Left renal cortex interstitium (tissue), 4 donors: ENCODE measurements at places on chromosomes 3 and 15. TPM values are rescaled to one million over a fixed set of nuclear protein-coding genes. Genes with fewer than 3 reads are reported as not detected.

The GPR15 gene
- not detected for polyA plus RNA-seq

The ZNF385D gene
- 9.1 TPM for polyA plus RNA-seq

The UBL7 gene
- 83.3 TPM for polyA plus RNA-seq

GRCh38 chr15:42711746-42712145 lies 25.2 kb downstream of the CDAN1 start:
- no peak for DNase-seq

- DNase-seq = no peak
These were observed 8.7 kb upstream of the GPD1L start for GRCh38 chr3:32097768-32098167.

The MOBP gene
- 0.96 TPM for polyA plus RNA-seq

- DNase-seq = no peak
These were observed 19.8 kb downstream of the ADAMTS9 start for GRCh38 chr3:64667887-64668581.

GRCh38 chr15:70314688-70315087 lies 217.0 kb upstream of the TLE3 start:
- no peak for DNase-seq

DNA sequence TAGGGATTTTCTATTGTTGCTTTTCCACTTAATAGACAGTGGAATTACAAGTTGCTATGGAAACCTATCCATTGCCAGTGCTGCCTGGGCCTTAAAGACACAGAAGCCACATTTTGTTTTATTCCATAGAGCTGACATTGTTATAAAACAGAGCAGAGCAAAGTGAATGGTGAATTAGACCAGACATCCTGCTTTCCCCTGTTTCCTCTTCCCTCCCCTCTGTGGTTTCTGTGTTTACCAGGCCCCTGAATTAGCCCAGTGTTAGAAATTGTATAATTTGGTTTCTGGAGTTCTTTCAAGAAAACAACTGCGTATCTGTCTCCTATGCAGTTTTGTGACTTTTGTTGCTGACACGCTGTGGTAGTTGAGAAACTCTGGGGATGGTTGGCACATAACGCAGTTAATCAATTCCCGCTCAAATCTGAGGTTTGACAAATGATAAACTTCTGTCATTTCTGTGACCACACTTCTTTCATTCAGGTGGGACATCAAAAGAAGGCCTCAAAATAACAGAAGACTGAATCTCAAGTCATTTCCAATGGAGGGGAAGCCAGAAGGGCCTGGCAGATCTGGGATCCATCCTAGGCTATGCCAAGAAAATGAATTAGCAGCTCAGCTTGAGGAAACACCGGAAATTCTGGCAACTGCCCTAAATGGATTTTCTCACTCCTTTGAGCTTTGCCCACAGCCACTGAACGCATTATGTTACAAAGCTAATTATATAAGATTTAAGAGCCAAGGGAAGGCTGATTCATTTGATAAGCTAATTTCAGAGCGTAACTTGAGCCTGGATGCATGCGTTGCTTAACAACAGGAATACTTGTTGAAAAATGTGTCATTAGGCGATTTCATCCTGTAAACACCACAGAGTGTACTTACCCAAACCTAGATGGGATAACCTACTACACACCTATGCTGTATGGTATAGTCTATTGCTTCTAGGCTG lies 46.9 kb downstream of the NR1D2 start:
- DNase-seq = peak; percentile 46

The ADGRG7 gene
- polyA plus RNA-seq = 0.05 TPM

DNA sequence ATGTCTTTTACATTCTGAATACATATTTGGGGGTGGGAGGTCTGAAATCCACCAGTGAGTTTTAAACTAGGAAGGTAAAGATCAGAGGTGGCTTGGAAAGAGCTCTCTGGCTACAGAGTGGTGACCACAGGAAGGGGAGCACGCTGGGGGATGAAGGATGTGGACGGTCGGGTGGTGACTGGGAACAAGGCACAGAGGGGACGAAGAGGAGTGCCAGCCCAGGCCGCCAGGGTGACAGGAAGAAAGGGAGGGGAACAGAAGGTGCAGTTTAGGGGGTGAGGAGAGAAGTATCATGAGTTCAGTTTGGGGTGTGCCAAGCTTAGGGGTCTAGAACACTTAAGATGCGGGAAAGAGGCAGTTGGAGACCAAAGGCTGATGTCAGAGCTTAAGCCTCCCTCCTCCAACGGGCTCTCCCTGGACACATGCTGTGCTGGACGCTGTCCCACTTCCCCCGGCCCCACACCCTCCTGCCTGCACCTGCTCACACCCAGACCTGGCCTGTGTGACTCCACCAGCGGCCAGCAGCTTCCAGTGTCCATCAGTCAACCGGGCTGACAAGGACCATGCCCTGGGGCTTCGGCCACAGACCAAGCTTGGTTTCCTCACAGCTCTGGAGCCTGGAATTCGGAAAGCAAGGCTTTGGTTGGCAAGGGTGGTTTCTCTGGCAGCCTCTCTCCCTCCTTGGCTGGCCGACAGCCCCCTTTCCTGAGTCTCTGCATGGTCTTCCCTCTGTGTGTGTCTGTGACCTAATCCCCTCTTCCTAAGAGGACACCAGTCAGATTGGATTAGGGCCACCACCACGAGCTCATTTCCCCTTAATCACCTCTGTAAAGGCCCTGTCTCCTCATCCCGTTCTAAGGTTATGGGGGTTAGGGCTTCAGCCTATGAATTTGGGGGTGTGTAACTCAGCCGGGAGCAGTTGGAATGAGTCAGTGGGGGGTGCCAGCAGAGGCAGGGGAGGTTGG lies 120.4 kb upstream of the IQSEC1 start:
- no peak for DNase-seq

GRCh38 chr3:109116031-109116430 lies 1.9 kb downstream of the MORC1 start:
- no peak for DNase-seq

The DZIP1L gene
- 27.6 TPM for polyA plus RNA-seq

GRCh38 chr3:23829242-23829934 lies 23.6 kb downstream of the UBE2E1 start:
- no peak for DNase-seq

The ITIH1 gene
- 0.31 TPM for polyA plus RNA-seq

- no peak for DNase-seq
These were observed 263.9 kb upstream of the TGFBR2 start for GRCh38 chr3:30342318-30343060.

- DNase-seq = peak; percentile 85
These were observed at the start of gene TRAIP for GRCh38 chr3:49856181-49857005. TSS of gene TRAIP (minus strand) at chr3:49856564. CDS start at chr3:49856453, 111 bp downstream.

DNA sequence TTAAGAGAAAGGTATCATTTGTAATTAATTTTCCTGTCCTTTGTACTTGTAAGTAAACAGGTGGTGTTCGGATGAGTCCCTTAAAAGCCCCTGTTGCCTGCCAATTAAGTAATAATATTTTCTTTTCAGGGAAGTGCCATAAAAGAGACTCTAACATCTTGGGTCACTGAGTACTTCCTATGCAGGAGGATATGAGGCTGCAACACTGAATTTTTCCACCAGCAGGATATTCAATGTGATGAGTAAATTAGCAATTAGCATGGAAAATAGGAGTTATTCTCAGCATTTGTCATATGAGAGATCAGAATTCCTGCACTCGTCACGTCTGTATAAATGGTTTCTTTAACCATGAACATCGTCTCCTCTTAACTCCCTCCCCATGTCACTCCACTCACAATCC lies 45.4 kb downstream of the WWTR1 start:
- DNase-seq = no peak

The RRP9 gene
- 23.4 TPM for polyA plus RNA-seq

The CIDEC gene
- polyA plus RNA-seq = not detected

The EPHB3 gene
- polyA plus RNA-seq = 32.1 TPM

DNA sequence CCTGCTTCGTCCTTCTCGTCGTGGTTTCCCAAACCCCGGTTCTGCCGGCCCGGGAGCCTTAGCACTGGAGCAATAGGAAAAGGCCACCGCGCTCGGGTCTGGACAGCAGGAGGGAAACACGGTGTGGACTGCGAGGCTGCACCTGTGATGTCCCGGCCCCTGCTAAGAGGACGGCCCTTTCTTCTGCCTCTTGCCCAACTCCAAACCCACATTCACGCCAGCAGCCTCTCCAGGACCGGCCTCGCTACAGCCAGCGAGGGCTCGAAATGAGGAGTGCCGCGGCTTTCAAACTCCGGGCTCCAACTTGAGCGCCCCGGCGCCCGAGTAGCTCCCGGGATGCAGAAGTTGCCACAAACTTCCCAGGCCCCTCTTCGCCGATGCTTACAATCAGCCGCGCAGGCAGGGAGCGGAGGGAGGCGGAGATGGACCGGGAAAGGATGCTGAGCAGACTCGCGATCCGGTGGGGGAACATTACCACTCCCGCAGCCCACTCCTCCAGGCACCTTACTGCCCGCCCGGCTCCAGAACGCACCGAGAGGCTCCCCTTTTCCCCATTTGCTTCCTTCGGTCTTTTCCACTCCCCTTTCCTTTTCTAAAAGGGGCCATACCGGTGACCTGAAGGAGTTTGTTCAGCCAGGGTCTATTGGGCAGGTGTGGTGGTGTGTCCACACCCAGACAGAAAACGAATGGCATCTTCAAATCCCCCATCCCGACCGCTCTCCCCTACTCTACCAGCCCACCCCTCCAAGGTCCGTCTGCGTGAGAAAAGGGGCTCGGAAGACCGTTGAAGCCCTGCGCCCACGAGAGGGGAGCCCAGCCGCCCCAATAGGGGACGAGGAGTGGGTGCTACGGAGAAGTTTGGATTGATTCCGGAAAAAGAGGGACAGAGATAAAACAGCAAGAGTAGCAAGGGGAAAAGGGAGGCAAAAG lies 18.8 kb upstream of the SATB1 start:
- no peak for DNase-seq

- DNase-seq = no peak
These were observed 135.7 kb upstream of the SLC7A14 start for GRCh38 chr3:170721563-170721962.

The DNAH12 gene
- 0.89 TPM for polyA plus RNA-seq

The TASOR gene
- polyA plus RNA-seq = 95.1 TPM

DNA sequence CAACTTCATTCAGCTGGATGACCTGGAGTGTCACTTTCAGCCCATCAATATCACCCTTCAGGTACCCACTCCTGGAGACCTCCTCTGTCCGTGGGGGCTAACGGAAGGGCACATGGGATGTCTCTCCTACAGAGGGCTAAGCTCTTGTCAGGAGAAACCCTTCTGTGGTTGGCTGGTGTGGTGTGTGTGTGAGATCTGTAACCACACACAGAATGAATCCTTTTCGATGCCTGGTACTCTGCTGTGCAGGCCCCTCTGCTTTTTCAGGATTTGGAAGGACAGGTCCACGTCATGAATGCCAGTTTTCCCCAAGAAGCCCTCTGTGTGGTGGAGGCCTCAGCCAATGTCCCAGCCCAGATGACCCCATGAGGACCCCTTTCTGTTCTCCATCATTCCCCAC lies 117.7 kb upstream of the CTDSPL start:
- DNase-seq = no peak

DNA sequence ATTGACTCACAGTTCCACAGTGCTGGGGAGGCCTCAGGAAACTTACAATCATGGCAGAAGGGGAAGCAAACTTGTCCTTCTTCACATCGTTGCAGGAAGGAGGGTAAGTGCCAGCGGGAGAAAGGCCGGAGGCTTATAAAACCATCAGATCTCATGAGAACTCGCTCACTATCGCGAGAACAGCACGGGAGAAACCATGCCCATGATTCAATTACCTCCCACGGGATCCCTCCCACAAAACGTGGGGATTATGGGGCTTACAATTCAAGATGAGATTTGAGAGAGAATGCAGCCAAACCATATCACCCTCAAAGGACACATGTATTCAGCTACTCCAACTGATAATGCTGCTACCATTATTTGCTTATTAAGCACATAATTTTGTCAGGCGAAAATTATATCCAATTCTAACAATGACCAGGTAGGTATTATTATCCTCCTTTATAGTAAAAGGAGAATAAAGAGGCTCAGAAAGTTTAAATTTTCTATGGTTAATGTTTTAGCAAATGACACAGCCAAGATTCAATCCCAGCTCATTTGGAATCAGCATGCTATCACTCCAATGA lies 327.2 kb upstream of the CDIN1 start:
- DNase-seq = no peak

DNA sequence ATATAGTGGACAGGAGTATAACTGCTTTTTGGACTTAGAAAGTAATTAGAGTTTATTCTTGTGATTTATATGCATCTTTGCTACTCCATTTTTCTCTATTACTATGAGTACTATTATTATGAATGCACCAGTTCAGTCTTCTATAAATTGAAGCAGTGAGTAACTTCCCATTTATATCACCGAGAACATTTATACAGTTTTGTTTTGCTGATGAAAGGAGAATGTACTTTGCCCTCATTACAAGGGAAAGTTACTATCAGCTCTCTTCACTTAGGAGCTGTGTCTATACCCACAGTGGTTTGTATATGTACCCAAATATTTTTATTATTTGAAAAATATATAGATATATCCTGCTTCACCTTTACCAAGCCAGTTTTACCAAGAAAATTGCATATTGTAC lies 5.7 kb downstream of the KBTBD12 start:
- DNase-seq = no peak

The RPSA gene
- polyA plus RNA-seq = 1,713 TPM

GRCh38 chr3:116630494-116630893 lies 79.1 kb upstream of the TUSC7 start:
- DNase-seq = no peak

DNA sequence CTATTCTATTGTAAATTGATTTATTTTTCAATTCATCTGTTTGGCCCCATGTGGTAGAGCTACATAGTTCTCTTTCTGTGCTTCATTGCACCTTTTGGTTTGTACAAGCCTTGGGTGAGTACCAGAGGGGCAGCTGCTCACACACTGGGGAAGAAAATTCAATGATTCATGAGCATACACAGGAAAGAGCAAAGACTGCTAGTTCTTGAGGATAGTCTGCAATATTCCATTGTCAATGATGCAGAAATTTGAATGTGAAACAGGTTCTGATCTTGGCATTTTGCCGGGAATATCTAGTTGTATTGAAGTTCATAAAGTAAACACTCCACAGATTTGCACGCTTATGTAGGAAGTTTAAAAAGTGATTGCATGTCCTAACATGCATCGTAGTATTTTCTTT lies 304.6 kb downstream of the NAALADL2 start:
- no peak for DNase-seq

DNA sequence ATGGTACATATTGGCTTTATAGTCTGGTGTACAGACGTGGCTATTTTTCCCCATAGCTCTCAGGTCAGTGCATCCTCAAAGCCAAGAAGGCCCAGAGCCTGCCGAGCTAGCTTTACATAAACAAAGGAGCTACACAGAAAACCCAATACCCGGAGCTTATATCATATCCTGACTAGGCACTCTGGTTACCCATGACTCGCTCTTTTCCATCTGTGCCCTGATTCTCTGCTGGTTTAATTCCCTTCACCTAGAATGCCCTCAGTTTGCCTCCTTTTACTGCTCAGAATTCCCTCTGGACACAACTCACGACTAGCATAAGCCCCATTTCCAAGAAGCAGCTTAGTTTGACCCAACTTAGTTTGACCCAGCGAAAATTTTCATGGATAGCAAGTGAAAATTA lies 110.8 kb downstream of the TIGIT start:
- DNase-seq = no peak

The FANCD2OS gene
- not detected for polyA plus RNA-seq

The DCP1A gene
- polyA plus RNA-seq = 24.9 TPM

DNA sequence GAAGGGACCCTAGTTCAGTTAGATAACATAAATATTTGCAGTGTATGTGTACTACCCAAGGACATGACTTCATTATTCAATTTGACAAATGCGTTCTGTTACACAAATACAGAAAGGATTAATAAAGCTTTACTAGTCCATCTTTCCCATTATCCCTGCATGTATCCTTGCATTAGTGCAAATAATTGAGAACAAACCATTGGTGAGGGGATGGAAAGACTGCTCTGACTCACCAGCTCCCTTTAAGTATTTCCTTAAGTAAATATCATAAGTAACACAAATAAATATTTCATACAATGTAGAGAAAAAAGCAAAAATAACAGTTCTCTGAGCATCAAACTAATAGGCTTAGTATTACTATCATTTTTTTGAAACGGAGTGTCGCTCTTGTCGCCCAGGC lies 1.9 kb upstream of the GPD1L start:
- no peak for DNase-seq
